ENCODE measurements at places on chromosomes 6 and 20.

- DNase-seq, result no peak
Measured at GRCh38 chr6:28812778-28813569, 110.8 kb downstream of the TRIM27 start.

DNA sequence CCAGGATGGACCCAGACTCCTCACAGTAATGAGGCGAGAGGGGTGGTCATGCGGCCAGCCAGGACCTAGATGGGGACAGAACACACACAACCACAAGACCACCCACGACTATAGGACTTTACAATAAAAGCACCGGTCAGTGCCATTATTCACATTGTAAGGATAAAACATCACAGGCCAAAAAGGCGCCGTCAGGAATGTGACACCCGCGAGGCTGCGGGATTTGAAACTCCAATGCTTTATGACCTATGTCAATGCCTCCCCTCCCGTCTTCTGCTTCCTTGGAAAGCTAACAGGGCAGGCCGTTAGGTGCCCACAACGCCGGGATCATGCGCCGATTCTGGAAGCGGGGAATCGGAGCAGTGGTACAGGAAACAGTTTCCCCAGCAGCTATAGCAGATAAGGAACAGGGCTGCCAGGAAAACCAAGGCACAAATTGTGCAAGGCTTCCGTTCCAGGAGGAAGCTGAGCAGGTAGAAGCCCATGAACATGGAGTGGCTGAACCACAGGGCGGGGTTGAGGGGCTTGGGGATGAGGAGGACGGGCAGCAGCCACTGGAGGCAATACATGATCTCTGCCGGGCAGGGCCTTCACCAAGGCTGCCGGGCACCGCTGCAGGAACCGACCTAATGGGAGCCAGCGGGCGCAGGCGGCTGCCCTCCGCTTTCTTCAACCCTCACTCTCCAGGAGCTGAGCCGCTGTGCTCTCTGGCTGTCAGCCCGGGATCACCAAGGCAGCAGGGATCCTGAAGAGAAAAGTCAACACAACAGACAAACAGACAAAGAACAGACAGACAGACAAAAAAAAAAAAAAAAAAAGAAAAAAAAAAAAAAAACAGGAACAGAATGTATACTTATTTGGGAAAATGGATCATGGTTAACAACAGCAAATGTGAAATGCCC lies 2.2 kb upstream of the NNAT start:
- no peak for DNase-seq

DNA sequence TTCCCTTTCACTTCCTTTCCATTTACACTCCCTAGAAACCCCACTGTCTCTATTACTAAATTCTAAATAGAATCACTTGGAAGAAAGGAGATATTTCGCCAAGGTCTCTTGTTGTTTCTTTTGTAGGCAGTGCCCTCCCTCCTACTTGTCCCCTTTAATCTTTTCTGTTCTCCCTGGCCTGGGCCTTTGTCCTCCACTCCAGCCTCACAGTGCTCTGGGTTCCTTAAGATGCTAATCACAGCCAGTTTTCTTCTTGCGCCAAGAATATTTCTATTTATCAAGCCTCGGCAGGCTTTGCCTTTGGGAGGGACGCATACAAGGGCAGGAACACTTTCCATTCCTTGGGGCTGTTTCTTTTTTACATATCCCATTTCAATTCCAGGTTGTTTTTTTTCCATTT lies 520.6 kb upstream of the CHD6 start:
- DNase-seq, result no peak

DNA sequence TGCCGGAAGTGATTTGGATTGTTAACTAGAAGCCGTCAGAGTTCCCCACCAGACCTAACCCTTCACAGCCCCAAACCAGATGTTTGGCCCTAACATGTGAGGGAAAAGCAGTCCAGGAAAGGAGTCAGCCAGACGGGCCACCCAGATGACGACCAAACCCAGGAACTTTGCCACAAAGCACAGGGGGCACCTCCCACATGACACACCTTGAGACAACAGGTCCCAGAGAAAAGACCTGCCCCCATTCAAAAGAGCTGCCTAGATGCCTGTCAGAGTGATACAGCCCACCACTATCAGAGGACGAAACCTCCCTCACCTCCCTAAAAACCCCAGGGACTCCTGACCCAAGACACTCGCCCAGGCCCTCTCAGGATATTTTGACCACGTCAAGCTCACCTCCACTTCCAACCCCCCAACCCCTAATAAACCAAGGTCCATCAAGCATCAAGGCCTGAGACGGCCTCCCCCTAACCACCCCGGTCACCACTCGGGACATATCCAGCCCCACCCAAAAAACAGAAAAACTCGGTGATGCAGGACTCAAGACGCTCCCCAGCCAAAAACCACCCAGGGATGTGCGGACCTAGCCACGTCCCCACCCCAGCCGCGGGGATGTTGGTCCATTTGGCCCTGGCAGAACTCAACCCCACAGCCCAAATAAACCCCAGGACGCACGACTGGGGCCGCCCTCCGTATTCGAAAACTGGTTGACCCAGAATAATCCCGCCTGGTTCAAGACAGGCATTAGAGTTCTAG lies 662 bp downstream of the ZNF343 start:
- no peak for DNase-seq

- no peak for DNase-seq
Measured at GRCh38 chr6:105896052-105896820, 189.9 kb upstream of the PRDM1 start.

GRCh38 chr6:6584310-6585002 lies 4.1 kb upstream of the LY86 start:
- no peak for DNase-seq

DNA sequence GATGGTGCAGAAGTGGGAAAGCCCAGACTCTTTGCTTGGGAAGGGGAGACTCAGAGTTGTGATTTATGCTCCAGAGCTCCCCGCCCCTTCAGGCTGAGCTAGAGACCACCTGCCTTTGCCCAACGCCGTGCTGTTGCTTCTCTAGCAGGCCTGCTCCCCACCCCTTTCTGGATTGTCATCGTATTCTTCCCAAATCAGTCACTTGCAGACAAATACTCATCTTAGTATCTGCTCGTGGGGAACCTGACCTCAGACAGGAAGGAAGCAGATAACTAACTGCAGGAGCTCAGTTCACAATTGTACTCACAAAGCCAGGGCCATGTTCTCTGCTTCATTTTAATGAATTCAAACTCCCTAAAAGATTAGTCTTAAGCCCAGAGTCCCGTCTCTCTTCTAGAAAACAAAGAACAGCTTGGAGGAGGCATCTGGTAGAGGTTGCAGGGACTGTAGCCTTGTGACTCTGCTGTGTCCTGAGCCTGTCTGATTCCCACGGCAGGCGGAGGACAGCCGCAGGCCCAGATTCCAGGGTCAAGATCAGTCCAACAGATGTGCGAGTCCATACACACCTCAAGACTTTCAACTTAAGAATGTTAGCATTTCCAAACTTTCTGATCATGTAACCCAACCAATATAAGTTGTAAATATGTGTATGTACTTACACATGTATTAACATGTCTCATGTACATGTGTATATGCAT lies 57.2 kb upstream of the GGTLC1 start:
- no peak for DNase-seq
